GM03348 (cell line): ENCODE measurements at places on chromosomes 11 and 22.

- no peak for DNase-seq
Observed at GRCh38 chr11:105203569-105204240, 64.1 kb upstream of the CARD18 start.

- DNase-seq = peak; percentile 50
Observed at GRCh38 chr11:78022397-78023396, at the start of gene KCTD14. TSS of gene KCTD14 (minus strand) at chr11:78023276. CDS start at chr11:78023249, 27 bp downstream.

DNA sequence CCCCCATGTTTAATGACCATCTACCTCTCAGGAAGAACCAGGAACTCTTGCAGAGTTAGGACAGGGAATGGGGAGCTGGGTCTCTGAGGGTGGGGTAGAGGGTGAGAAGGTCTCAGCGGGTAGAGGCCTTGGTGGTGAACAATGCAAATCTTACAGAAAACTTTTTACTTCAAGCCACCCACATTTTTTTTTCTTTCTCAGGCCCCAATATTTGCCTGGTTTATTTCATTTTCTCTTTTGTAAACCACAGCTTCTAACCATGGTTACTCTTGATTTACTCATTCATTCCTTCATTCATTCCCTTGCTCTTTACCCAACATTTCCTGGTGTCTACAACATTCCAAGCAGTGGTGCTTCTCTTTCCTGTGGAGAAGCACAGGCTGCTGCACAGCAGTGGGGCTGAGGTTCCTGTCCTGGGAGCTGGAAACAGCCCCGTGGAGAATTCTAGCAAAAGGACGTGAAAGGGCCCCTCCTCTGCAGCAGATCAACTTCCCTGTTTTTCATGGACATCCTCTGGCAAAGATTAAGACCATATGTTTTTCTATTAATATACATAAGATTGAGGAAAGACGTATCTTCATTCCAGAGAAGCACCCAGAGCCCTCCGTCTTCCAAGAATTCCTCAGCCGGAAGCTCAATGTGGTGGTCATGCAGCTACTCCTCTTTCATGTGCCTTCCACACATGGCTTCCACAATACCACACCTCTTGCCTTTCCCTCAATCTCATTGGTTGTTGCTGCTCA is 224.4 kb upstream of the SESN3 start:
- no peak for DNase-seq

DNA sequence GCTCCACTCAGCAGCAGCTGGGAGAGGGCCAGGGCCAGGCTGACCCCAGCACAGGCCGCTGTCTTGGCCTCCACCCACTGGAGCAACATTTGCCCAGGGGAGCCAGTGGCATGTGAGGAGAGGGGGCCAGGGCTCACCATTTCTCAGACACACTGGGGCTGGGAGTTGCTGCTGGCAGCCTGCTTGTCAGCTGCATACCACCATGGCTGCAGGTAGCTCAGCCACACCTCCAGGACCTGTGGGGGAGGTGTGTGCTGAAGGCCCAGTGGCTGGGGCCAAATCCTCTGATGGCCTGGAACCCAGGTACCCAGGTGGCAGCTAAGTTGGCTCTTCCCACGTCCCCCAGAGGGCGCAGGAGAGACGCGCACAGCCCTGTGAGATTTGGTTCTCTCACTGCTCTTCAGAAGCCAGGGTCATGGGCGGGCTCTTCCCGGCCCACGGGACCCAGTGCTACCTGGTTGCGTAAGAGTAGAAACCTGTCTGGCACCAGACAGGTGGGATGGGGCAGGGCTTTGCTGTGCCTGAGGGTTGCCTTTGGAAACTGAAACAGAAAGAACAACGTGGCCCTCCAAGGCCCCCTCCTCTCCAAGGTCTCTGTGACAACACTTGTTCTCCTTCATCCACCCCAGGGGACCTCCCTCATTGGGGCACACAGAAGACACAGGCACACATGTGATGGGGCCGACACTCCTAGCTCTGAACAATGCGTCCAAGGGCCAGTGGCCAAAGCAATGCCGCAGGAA is 98.8 kb downstream of the MED15 start:
- DNase-seq = peak; percentile 76

GRCh38 chr11:86978756-86979608 is 23.8 kb upstream of the FZD4 start:
- peak; percentile 43 for DNase-seq

DNA sequence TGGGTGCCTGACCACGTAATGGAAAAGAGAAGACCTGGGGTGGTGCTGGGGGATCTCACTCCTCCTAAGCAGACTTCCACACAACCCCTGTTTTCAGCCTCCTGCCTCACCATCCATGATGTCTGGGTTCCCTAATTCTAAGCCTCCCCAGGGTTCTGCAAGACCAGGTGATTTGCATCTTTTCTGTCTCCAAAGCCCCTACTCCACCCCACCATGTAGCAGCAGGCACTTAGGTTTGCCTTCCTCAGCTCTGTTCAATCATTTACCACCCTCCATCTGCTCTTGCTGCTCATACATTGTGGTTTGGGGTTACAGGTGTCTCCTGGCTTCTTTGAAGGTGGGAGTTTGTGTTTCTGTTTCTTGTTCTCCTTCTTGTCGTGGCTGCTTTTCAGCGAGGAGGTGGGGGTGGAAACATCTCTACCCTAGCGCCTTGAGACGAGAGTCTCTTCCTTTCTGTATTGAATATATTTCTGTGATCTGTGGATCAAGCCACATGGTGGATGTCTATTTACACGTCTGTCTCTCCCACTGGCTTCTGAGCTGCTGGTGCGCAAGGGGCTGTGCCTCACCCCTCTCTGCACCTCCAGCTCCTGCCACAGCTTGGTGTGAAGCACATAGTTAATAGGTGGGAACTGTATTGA is 6.6 kb upstream of the SSTR3 start:
- no peak for DNase-seq

- DNase-seq = peak; percentile 92
Observed at GRCh38 chr11:65290448-65291165, 24.1 kb upstream of the CDC42EP2 start.

GRCh38 chr11:68436985-68437926 is 23.3 kb upstream of the PPP6R3 start:
- peak; percentile 87 for DNase-seq

DNA sequence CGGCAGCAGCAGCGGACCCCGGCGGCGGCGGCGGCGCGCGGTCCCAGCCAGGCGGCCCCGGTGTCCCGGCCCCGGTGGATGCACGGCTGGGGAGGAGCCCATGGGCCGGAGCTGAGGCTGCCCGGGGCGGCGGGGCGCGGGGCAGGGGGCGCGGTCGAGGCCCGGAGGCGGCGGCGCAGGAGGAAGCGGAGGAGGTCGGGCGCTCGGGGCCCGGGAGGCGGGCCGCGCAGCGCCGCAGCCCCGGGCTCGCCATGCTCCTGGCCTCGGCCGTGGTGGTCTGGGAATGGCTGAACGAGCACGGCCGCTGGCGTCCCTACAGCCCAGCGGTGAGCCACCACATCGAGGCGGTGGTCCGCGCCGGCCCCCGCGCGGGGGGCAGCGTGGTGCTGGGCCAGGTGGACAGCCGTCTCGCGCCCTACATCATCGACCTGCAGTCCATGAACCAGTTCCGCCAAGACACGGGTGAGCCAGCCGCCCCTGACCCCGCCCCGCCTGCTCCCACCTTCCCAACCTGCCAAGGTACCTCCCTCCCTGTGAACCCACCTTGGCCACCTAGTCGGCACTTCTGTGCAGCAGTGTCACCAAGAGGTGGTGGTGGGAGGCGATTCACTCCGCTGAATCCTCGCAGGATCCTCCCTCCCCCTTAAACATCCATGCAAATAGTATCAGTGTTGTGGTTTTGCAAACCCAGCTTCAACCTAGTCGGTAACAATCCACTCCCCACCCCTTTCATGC is 580 bp downstream of the DTX4 start:
- peak; percentile 35 for DNase-seq

GRCh38 chr11:60396799-60397198 is 540 bp downstream of the MS4A14 start:
- no peak for DNase-seq

DNA sequence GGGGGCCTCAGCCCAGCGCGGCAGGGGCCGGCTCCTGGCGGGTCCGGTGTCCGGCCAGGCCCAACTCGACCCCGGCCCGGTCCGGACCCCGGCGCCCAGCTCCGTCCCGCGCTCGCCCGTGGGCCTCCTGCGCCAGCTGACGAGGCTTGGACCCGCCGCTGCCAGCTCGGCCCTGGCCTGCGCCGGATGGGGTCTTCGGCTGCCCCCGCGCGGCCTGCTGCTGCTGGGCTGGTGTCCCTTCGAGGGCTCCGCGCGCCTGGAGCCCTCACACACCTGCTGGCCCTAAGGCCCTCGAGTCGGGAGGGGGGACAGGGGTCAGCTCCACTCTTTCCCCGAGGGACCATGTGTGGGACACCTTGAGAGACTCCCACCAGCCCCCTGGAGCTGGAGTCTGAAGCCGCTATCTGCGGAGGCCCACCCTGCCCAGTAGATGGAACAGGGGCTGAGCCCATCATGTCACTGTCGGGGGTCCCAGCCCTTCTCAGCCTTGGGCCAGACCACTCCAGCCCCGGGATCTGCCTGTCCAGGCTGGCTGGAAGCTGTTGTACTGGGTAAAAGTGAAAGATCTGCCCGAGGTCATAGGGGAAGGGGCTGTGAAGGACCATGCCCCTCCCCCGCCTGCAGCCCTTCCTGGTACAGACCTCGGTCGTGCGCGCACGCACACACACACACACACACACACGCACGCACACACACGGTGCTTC is 768 bp upstream of the CDKN1C start:
- peak; percentile 52 for DNase-seq

- DNase-seq = peak; percentile 85
Observed at GRCh38 chr22:49992921-49993648, 19.5 kb downstream of the IL17REL start.

GRCh38 chr11:75493626-75494025 is 32.1 kb downstream of the GDPD5 start:
- DNase-seq = no peak

GRCh38 chr11:16611926-16612565 is 126.4 kb upstream of the C11orf58 start:
- DNase-seq = no peak

GRCh38 chr11:102208835-102209234 is 98.6 kb downstream of the YAP1 start:
- no peak for DNase-seq

DNA sequence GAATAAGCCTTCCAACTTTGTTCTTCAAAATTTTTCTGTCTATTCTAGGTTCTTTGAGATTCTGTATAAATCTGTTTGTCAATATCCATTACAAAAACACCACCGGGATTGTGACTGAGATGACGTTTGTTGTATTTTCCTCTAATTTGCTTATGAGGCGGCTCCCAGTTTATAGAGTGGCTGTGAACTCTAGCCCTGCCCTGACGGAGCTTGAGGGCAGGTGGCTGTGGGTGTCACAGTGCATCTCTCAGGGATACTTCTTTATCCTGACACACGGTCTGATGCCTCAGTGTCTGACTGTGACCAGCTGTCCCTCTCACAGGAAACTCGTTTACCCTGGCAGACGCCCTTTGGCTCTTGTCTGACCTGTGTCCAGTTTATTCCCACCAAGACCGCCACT is 53.7 kb upstream of the ATXN10 start:
- DNase-seq = no peak

DNA sequence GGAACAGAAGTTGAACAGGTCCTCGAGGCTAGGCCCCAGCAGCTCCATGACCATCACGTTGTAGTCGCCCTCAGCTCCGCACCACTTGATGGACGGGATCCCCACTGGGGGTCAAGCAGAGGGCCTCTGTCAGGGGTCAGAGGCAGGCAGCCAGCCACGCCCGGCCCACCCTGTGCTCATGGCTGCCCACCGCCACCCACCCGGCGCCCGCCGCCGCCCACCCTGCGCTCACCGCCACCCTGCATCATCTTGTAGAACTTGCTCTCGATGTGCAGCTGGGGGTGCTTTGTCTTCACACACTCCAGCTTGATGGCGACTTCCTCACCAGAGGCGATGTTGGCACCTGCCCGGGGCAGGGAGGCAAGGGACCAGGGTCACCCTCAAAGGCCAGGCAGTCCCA is 14.3 kb downstream of the CSNK1E start:
- DNase-seq = no peak

DNA sequence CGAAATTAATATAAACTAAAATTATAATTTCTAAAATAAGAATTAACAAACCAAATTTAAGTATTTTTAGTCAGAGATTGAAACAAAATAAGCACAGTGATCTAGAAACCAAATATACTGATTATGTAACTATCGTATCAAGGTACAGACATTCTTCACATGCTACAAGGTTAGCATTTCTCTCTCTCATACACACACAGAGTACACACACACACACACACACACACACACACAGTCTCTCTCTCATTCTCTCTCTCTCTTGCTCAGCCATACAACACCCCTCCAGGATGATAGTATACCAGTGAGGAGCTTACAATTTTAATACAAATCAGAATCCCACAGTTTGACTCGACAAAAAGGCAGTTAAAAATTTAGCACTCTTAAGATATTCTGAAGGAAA is 66.0 kb downstream of the RDX start:
- DNase-seq = no peak

DNA sequence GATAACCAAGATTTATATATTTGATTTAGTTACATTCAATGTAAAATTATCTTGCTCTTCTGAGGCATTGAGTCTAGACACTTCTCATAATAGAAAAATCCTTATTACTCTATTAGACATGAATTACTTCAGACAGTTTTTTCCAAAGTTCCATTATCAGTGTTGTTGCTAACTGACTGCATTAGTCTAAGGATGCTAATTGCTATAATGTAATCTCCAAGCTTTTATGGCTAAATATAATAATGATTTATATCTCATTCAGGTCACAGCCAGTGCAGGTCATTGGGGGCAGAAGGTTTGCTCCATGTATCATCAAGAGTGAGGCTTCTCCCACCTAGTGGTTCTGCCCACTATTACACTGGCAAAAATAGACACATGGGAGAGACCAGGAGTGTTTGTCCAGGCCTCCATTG is 377.2 kb upstream of the DDI1 start:
- DNase-seq = no peak

DNA sequence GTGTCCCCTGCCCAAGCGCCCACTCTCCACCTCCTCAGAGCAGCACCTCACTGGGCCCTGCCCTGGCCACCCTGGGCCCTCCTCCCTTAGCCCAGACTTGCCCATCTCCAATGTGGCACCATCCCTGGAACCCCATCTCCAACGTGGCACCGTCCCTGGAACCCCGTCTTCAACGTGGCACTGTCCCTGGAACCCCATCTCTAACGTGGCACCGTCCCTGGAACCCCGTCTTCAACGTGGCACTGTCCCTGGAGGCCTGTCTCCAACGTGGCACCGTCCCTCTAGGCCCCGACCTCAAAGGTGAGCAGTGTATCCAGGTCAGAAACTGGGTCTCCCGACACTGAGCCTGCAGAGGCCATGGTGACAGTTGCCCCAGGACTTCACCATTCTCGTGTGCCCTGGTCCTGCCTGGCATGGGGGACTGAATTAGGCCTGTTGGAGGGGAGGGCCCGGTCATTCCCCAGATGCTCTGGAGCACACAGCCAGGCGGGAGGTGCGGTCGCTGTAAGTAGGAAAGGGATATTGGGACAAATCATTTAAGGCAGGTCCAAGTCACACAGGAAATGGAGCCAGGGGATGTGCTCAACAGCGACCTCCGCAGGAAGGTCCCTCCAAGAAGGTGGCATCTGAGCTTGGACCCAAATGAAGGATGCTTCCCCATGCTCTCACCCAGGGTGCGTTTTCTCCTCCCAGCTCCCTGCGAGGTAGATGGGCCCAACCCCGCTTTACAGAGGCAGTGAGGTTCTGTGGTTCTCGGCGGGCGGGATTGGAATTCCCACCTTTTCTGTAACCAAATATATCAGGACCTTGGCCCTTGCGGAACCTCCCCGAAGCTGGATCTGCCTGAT is 2.4 kb upstream of the CTSD start:
- no peak for DNase-seq

GRCh38 chr11:3193373-3194015 is 25.1 kb downstream of the MRGPRG start:
- no peak for DNase-seq
